ENCODE measurements at places on chromosomes 6 and 20.
A peak's percentile ranks its signal among the peaks of the same experiment; 100 is the strongest.

DNA sequence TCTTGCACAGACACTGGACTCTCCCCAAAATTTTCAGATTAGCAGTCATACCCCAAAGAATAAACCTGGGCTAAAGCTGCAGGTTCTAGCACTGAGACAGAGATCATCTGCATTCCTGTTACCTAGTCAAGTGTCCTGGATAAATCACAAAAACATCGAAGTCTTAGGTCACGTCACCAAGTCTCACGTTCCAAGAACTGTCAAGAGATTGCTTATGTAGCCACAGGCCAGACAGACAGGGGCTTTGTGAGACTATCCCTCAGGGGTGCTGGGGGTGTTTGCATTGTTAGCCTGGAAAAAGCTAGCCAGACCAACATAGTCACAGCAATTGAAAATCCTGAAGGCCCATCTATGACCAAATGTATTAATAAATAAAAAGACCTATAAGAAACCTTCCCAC is 243.1 kb upstream of the PREP start:
- DNase-seq, result no peak

DNA sequence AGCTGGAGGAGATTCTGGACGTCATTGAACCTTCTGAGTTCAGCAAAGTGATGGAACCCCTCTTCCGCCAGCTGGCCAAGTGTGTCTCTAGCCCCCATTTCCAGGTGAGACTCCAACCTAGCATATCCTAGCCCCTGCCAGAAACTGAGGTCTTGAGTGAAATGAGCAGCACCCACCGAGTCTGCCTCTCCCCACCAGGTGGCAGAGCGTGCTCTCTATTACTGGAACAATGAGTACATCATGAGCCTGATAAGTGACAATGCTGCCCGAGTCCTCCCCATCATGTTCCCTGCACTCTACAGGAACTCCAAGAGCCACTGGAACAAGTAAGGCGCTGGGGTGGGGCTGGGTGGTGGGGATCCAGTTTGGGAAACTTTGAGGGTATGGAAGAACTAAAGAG is 4.6 kb downstream of the MEA1 start:
- peak; percentile 52 for DNase-seq

- no peak for DNase-seq
Measured at GRCh38 chr6:14857501-14857900, 388.4 kb upstream of the JARID2 start.

GRCh38 chr6:73965539-73966029 is 269.6 kb downstream of the CD109 start:
- DNase-seq, result no peak

- DNase-seq, result no peak
Measured at GRCh38 chr20:40568200-40568599, 120.8 kb downstream of the MAFB start.

DNA sequence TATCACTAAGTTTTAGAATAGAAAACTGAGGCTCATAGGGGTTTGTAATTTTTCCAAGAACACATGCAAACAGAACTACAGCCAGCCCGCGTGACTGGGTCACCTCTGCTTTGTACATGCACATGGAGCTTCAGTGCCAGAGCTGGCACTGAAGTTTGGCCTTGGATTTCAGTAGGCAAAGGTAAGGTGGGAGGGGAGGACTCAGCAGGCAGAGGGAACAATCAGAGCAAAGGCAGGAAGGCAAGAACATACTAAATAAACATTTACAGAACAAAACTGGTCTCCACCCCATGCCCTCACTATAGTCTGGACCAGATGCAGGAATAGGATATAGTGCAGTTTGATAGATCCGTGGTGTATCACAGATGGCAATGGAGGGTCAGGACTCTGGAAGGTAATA is 13.6 kb upstream of the ABRACL start:
- DNase-seq, result no peak

DNA sequence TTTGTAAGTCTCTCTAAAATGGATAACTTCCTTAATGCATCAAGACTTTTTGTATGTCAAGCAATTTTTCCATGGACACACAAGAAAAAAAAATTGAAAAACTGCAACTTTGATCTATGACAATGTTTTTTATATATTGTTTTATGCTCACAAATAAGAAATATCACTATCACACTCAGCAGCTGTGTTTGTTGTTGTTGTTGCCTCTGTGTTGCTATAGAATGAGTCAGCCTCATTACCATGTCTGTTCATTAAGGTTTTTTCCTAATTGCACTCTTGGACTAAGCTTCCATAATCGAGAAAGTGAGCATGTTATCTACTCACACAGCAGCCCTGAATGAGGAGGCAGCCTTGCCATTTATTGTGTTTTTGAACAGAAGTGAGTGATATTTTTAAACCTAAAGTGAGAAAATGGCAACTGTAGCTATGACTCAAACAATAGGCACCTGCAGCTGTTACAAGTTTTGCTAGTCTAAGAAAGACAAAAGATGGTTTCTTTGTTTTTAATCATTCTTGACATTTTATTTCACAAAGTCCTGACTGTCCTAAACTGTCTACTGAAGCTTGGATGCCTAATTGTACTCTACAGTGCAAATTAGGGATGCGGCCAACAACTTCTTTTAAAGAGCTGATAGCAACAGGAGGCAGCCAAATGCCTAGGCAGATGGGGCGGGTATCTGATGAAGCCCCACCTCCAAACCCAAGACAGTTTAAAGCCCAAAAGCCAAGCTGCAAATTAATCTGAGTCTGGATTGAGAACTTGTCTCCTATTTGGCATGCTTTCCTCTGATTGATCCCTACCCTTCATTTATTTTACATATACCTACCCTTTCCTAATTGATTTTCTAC is 77.9 kb upstream of the DOK5 start:
- DNase-seq, result no peak

DNA sequence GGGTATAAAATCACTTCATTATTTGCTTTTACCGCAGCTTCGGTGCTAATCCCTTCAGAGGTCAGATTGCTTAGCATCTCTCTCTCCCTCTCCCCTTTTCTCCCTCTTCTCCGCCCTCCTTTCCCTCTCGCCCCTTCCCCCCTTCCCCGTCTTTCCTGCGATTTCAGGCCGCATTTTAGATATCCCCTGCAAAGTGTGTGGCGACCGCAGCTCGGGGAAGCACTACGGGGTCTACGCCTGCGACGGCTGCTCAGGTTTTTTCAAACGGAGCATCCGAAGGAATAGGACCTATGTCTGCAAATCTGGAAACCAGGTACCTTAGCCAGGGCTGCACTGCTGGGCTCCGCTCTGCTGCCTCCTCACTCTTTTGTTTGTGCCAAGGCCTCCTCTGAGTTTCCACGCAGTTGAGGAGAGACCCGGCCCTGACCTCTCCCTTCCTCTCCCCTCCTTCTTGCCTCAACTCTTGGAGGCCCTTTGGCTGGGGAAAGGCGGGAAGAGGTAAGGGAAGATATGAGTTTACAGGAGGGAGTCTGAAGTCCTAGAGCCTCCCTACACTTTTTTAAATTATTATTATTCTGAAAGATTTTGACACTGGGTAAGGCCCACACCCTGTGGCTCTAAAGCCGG is 5.6 kb downstream of the NR2E1 start:
- peak; percentile 22 for DNase-seq

- DNase-seq, result peak; percentile 76
Measured at GRCh38 chr6:35489995-35490791, 6.7 kb downstream of the TEAD3 start.

- no peak for DNase-seq
Measured at GRCh38 chr6:73624896-73625295, 28.9 kb downstream of the SLC17A5 start.

DNA sequence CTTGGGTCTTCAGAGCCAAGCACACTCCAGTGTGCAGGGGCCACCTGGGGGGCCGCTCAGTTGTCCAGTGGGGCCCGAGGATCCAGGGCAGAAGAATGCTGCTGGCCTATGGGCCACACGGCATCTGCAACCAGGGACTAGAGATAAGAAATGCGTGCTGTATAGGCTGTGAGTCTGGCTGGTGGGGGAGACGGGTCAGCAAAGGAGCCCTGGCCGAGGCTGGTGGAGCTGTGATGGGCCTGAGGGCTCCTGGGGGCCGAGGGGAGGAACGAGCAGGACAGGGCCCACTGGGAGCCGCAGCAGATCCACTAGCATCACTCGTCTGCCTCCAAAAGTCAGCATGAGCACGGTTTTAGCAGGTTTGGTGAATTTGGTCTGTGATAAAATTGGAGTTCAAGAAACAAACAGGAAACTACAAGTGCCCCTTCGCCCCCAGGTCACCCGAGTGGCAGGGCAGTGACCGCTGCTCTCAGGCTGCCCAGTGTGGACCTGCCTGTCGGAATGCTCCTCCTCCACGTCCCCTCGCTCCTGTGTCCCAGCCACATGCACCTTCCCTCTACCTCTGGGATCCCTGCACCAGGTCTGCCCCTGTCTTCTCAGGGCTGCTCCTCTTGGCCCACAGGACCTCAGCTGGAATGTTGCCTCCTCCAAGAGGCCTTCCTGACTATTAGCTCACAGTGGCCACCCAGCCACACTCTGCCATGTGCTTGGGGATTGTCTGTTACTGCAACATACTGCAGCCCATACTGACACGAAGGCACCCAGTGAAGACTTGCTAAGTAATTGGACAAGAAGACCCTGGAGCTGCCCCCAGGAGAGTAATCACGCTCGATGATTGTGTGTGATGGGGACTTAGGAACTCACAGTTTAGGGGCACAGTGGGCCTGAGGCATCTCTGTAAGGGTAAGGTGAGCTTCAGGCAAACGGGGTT is 10.9 kb downstream of the ACSS1 start:
- no peak for DNase-seq

DNA sequence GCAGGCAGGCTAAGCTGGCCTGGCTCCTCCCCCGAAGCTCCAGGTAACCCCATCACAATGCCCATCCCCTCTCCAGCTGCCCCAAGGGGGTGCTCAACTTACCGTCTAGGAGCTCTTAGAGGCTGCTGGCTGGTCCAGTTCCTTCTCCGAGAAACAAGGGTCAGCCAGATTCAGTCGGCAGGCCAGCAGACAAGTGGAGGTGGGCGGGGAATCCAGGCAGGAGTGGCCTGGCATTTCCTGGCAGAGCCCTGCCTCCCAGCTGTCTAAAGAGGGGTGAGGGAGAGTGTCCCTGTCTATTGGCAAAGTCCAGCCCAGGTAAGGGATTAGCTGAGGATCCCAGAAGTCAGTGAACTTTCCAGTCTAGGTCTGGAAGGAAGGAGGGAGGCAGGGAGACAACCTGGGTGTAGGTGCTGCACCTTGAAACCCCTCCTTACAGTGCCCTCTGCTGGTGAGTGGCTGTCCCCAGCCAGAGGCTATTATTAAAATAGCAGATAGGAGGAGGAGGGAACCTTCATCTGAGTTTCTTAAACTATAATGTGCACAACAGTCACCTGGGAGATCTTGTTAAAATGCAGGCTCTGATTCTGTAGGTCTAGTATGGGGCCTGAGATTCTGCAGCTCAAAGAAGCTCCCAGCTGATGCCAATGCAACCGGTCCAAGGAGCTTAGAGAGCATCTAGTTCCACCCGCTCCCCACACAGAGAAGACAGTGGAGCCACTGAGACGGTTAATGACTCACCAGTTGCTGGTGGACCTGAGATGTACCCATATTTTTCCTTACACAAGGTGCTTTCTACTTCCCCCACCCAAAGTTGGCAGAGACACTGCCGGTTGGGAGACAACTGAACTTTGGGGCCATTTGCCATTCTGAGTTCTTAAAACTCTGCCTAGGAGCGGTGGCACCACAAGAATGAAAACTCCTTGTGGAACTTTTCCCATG is at the start of gene UNC5CL:
UNC5CL (minus strand) TSS at position 162 of the 939 bp plus-strand sequence. CDS start 4,147 bp downstream, outside the sequence.
- peak; percentile 72 for DNase-seq

DNA sequence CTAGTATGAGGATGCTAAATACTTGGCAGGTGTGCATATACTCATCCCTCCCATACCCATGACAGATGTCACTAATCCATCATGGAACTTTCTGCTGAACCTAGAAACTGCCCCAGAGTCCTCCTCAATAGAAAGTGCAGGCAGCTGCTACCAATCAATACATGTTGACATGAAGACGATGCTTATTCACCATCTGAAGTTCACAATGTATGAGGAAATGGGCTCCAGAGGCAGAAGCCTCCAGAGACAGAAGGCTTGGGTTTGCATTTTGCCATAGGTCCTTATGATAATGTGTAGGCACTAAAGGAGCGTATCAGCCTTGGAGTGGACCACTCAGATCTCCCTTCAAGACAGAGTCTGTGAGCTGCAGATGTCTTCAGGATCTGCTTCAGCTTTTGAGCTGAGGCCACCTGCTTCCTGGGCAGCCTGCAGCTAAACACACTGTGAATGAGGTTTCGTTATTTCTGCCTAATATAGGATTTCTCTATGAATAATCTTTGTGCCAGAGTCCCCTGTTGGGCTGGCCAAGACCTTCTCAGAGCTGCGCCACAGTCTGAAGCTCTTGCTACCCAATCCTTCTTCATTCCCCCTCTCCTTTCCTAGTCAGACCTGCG is 7.5 kb upstream of the KIAA1755 start:
- DNase-seq, result no peak

GRCh38 chr20:50453533-50454244 is 56.5 kb upstream of the PTPN1 start:
- peak; percentile 53 for DNase-seq

DNA sequence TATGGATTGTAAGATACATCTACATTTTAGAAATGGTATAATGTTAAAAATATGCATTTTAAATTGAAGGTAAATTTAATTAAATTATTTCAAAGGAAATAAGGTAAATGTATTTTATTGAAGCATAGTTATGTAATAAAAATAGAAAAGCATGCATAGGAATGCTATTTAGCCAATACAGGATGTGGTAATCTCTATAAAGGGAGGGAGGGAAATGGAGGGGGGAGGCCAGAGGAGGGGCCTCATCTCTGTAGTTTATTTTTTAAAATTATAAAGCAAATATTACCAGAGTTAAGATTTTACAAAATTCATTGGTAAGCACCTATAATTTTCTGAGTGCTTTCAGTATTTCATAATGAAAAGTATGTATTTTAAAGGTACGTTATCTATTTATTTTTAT is 27.2 kb downstream of the SLC16A10 start:
- no peak for DNase-seq

GRCh38 chr20:62691487-62691886 is 17.1 kb upstream of the NTSR1 start:
- no peak for DNase-seq

DNA sequence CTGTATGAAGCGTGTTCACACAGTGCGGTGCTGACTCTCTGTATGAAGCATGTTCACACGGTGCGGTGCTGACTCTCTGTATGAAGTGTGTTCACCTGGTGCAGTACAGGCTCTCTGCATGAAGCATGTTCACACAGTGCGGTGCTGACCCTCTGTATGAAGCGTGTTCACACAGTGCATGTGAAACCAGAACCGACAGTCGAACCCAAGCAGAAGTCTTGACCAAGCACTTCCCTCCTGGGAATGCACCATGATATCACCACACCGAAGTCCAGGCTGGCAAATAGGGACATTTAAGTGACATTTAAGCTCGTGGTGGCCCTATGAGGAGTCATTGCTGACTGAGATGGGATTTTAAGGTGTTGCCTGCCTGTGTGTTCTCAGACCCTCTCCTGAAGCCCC is 11.3 kb upstream of the SERPINB1 start:
- DNase-seq, result no peak

- no peak for DNase-seq
Measured at GRCh38 chr6:160178271-160178670, 56.7 kb downstream of the SLC22A1 start.

GRCh38 chr6:139334806-139335446 is 39.5 kb downstream of the CITED2 start:
- DNase-seq, result no peak

GRCh38 chr6:129440691-129441090 is 269.3 kb downstream of the ARHGAP18 start:
- peak; percentile 50 for DNase-seq

Measured in ELF-1 (cell line).